Activated T-cell treated with anti-CD3 and anti-CD28 coated beads for 48 hours (primary cell): ENCODE measurements at places on chromosomes 1 and 21.

GRCh38 chr1:156476501-156477298 is 23.9 kb downstream of the MEF2D start:
- DNase-seq = no peak

DNA sequence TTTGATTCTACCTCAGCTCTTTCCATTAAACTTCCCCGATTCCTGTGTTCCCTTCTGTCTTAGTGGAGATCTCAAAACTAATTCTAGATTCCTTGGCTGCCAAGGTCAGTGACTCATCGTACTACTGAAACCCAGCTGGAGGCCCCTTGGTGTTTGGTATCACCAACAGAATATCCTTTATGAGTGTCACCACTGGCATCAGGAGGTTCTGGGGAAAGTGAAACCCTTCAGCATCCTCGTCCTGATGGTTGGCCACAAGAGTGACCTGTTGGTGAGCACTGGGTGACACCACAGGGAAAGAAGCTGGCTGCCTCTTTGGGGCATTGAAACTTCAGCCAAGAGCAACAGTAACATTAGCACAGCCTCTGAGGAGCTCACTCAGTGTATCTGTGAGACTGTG is 9.6 kb downstream of the RAB42 start:
- no peak for DNase-seq

- no peak for DNase-seq
Measured at GRCh38 chr1:44655609-44656008, 18.7 kb downstream of the TMEM53 start.

DNA sequence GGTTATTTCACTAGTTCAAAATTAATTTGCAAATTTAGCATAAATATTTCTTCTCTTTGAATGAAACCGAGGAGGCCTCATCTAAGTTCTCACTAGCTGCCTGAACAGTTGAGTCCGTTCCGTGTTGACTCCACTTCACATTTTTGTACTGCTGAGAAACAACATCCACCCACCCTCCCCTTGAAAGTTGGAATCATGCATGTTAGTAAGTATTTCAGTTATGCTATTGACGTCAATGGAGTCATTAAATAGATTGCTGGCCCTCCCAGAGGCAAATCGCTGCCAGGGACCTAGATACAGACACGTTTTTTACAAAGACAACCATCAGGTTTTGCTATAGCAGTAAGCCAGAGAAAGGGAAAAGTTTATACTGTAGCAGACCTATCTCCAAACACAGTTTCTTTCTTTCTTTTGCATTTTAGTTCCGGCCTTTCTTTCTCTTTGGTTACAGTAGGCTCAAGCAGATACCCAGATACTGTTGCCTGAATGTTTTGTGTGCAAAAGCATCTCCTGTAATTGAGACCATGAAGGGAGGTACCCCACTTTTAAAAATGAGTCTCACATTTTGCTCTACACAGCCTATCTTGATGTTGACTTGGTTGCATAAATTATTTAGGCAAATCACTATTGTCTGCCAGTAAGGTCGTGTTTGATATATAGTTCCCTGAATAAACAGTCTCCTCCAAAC is 262.6 kb upstream of the SGIP1 start:
- DNase-seq = no peak

GRCh38 chr1:169201084-169201619 is 94.7 kb downstream of the ATP1B1 start:
- DNase-seq = no peak

GRCh38 chr1:21298981-21299391 is 8.7 kb upstream of the ECE1 start:
- no peak for DNase-seq

DNA sequence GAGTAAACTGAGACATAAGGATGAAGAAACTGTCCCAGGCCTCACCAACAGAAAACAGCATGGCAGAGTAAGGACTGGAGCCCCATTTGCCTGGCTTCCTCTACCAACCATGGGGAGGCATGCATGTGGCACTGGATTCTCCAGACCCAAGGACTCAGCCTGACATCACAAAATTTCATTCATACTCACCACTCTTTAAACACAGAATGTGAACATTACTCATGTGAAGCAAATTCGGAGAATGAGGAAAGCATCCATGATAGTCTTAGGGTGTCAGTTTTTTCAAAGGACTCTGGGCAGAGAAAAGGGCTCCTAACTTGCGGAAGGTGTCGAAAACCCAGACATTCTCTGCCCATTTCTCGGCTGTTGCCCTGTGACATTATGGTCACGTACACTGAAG is 83.9 kb downstream of the PCNX2 start:
- DNase-seq = no peak

GRCh38 chr1:232635778-232636356 is 5.9 kb upstream of the SIPA1L2 start:
- DNase-seq = no peak

- no peak for DNase-seq
Measured at GRCh38 chr1:187517546-187517945, 688.8 kb downstream of the PLA2G4A start.

GRCh38 chr1:239321877-239322276 is 64.5 kb upstream of the CHRM3 start:
- DNase-seq = no peak

DNA sequence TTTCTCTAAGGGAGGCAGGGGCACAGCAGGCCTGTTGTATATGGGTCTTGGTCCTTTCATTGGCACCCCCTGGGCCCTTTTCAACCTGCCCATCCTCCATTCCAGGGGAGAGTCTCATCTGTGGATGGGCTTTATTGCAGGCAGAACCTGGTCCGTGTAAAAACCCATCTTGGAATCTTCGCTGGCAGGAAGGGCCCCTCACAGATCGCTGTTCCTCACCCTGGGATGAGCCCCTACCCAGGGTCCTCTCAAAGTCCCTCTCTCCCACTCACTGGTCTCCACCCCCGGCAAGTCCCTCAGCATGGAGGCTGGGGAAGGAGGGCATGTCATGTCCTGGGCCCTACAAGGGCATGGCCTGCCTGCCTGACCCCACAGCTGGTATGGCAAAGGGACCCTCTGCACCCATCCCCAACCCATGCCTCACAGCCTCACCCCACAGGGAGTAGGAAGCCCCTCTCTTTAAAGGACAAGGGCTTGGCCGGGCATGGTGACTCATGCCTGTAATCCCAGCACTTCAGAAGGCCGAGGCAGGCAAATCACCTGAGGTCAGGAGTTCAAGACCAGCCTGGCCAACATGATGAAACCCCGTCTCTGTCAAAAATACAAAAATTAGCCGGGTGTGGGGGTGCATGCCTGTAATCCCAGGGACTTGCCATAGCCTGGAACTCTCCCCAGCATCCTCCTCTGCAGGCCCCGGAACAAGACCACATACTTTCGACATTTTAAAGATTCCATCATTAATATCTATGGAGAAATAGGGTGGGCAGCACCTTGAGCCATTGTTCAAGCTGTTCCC is 13.2 kb upstream of the CDA start:
- no peak for DNase-seq

DNA sequence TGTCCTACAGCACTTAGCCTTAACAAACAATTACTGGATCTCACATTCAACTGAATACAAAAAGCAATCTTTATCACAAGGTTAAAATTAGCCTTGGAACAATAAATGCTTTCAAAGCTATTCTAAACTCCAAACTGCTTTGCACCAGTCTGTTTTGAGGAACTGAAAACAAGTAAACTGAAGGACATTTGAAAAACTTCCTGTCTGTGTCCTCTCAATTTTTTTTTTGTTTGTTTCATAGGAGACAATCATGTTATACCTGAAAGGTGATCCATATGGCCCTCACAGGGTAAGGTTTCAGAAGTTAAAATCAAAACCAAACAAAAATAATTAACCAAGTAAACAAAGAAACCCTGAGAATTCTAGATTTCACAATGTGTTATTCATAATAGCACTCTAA is 459.1 kb downstream of the DPYD start:
- DNase-seq = no peak

DNA sequence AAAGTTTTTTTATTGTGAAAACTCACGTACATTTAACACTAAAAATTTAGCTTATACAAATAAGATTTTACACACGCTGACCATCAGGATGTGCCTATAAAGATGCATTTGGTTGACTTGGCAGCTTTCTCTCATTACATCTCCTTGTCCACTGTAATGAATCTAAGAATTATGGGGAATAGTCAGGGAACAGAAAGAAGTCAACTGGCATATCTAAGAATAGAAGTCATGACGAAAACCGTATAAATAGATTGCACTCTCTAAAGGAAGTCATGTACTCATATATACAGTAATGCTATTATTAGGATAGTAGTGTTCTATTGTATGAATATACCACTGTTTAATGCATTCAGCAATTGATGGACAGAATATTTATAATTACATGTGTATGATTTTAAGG is 575.8 kb upstream of the B3GALT2 start:
- DNase-seq = no peak

DNA sequence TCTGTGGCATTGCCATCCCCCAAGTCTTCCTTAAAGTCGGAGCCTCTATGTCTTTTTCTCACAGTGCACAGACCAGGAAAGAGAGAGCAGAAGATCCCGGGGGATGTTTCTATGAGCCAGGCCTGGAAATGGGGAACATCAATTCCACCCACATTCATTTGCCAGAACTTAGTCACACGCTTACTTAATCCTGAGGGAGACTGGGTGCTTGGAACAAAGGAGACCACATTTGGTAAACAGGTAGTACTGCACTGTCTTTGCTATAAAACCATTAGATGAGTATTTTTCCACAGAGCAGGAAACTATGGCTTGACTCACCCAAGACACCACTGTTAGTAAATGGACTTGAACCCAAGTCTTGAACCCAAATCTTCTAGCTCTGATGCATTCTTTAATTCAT is 60.7 kb upstream of the CTTNBP2NL start:
- no peak for DNase-seq

DNA sequence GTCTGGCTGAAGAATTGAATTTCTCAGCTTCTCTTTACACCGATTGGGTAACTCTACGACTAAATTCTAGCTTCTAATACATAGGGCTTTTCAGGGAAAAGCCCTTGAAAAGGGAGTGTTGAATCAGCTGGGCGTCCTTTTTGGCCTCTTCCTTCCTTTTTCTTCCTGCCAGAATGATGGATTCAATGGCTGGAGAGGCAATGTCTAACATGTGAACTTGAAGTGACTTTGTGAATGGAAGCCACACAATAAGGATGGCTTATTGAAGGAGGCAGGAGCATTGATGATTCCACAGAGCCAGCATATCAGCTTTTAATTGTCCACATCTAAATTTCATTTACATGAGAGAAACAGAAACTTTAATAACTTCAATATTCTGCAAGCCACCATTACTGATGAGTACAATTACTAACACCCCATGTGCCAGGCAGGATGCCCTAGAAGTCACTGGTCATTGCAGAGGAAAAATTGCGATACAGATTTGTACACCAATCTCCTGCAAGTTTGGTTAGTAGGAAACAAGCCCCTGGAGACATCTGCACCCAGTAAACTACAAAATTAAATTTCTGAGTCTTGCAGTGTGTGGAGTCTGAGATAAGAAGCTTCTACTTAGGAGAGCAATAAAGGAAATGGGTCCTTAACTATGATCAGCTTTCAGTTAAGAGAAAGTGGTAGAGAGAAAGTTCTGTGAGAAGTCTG is 56.1 kb downstream of the STYXL2 start:
- DNase-seq = no peak

- DNase-seq = no peak
Measured at GRCh38 chr21:33088384-33088783, 18.4 kb downstream of the OLIG1 start.

GRCh38 chr1:204814166-204814884 is 56.3 kb upstream of the NFASC start:
- no peak for DNase-seq

GRCh38 chr1:85258536-85259117 is 835 bp downstream of the C1orf52 start:
- no peak for DNase-seq

DNA sequence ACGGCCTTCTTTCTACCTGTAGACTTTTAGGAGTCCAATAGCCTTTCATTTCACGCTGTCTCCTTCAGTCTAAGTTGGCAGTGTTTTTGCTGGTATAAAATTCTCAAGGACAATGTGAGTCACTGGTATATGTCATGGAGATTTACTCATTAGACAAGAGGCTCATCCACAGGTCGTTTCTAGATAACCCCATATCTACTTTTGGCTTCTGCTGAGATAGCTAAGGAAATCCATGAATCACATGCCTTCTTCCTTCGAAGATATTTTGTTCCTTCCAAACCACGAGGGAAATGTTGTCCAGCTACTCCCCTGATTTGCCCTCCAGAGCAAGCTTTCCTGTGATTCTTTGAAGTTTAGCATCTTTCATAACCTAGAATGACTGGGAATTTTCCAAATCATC is 38.5 kb upstream of the KCNK1 start:
- DNase-seq = no peak

DNA sequence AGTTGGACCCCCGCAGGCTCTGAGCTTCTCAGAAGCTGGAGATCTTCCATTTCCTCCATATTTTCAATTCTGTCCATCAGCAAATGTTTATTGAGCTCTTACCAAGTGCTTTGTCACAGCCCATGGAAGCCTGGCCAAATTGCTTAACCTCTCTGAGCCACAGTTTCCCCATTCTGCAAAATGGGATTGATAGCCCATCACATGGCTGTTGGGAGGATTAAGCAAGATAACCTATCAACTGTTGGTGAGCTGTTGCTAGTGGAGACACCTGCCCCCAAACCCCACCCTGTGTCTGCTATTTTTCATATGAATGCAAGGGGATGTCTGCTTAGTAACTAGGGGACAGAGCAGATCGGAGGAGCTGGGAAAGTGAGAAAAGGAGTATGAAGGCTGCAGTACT is 38.3 kb downstream of the CD34 start:
- DNase-seq = no peak

DNA sequence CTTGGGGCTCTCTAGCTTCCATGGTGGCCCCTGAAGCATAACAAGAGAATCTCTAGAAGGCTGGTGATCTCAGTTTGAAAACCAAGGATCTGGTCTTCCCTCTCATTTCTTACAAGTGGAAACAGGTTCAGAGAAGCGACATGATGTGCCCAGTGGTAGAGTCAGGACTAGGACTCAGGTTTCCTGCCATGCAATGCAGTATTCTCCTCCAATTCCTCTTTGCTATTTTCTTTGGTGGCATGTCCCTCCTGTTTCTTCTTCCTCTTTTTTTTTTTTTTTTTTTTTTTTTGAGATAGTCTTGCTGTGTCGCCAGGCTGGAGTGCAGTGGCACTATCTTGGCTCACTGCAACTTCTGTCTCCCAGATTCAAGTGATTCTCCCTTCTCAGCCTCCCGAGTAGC is 195.6 kb upstream of the C1orf105 start:
- DNase-seq = no peak

- no peak for DNase-seq
Measured at GRCh38 chr1:67005068-67005467, 48.9 kb downstream of the SLC35D1 start.

DNA sequence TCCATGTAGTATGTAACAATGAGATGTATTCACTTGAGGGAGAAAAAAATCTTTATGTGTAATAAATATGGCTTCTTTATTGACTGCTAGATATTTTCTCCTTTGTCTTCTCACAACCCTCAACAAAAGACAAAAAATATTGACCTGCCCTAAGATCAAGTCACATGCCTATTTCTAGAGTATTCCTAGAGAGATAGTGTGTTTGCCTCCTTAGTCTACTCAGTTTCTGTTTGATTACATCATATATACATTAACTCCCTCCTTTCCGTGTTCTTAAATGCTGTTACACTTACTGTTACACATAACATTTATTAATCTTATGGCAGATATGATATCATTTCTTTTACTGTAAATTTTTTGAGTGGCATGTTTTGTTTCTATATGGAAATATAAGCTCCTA is 281.6 kb upstream of the RGS18 start:
- no peak for DNase-seq
